Hippocampal formation (tissue), 2 donors: ENCODE measurements at places on chromosomes 3 and 15.

GRCh38 chr3:170670504-170670903 is 84.6 kb upstream of the SLC7A14 start:
- no peak for DNase-seq

- DNase-seq = no peak
Observed at GRCh38 chr15:76972389-76973361, 22.3 kb upstream of the PSTPIP1 start.

DNA sequence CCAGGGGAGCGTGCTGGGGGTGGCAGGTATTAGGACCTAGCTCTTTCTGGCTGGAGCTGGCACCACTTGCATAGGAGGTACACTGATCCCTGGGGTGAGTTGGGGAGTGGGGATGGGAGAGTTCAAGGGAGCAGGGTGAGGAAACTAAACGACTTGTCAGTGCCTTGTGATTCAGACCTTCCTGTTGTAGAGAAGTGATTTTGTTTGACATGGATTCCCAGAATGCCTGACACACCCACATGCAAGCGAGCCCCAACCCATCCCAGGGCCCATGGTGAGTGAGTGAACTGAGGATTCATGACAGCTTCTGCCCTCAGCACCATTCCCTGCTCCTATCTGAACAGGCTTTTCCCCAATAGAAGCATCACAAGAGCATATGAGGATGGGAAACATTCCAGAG is 15.6 kb upstream of the UBE2Q2 start:
- DNase-seq = no peak

DNA sequence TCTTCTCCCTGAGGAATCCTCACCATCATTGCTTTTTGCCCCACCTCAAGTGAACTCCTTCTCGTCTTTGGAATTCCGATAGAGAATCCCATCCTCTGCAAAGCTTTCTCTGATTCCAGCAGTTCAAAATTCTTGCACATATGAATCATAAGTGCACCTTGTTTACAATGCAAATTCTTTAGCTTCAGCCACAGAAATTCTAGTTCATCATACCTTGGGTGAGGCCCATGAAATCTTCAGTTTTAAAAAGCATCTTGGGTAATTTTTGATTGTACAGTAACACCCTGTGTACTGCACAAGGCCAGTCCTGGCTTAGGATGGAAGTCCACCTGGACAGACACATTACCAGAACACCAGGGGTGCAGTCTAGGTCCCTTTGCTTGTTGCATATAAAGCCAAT is 30.8 kb downstream of the MDFIC2 start:
- no peak for DNase-seq

GRCh38 chr15:90425726-90426346 is 37.8 kb downstream of the IQGAP1 start:
- peak; percentile 27 for DNase-seq

GRCh38 chr3:184820525-184820924 is 8.6 kb downstream of the VPS8 start:
- no peak for DNase-seq

DNA sequence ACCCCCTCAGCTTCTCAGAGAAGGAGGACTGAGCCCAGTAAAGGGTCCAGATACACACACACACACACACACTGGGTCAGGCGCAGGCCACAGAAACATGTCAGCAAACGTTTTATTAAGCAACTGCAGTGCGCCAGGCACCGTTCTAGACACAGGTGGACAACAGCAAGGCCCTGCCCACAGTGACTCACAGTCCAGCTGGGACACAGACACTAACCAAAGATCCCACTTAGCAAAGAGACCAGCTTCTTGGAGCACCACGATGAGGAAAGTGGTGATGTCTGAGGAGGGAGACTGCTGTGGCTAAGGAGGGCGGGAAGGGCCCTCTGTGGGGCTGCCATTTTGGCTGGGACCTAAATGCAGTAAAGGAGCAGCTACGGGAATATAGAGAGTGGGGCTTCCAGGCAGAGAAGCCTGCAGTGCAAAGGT is 2.8 kb upstream of the VILL start:
- DNase-seq = no peak

DNA sequence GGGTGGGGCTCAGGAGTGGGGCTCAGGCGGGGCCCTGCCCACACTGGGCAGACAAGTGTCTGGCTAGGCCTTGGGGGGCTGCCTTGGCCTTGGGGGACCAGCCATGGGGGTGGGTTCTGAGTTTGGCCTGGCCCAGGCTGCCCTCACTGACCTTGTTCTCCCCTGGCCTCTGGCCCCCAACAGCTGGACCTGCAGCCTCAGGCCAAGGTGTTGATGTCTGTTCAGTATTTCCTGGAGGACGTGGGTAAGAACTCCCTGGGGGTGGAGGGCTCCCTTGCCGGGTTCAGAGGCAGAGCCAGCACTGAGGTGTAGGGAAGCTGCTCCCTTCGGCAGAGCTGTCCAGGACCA is 20.0 kb downstream of the PRKCD start:
- DNase-seq = no peak

DNA sequence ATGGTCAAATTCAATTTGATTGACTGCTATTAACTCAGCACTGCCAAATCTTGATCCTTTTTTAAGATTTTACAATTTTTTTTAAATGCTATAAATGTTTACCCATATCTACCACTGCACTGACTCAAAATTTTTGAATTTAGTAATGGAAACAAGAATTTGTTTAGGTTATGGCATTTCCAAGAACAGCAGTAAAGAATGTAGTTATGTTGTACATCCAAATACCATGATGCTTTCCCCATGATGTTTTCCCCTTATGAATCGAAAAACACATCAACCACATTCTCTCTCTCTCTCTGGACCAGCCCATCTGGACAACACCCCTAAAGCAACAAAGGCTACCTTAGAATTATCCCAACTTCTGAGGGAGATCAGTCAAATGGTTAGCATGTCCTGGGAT is 14.2 kb downstream of the CHRM5 start:
- no peak for DNase-seq

GRCh38 chr15:70050970-70051369 is 46.7 kb downstream of the TLE3 start:
- DNase-seq = no peak

- DNase-seq = no peak
Observed at GRCh38 chr3:38969317-38970235, 82.2 kb downstream of the SCN11A start.

- DNase-seq = no peak
Observed at GRCh38 chr15:28269097-28269496, 52.9 kb downstream of the HERC2 start.

DNA sequence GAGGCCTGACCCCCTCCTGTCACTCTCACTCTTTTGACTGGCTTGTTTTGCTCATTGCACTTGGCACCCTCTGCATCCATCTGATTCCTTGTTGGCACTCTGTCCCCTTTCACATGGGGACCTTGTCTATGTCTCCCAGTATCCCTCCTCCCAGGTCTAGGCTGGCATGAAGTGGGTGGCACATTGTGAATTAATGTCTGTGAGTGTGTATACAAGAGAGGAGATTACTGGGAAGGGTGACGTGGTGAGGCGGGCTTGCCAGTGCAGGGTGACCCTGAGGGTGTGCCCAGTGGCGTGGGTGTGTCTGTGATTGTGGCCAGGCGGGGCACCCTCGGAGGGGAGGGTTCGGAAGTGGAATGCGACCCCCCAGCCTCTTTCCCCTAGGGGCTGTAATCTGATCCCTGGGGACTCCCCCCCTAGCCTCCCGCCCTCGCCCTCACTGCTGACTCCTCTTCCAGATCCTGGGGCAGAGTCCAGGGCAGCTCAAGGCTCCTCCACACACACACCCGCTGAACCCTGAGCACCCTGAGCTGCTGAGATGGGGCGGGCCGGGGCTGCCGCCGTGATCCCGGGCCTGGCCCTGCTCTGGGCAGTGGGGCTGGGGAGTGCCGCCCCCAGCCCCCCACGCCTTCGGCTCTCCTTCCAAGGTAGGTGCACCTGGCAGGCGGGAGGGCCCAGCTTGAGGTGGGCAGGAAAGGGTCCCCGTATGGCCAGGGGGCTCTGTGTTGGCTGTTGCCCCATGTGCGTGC is at the start of gene SEMA3B:
Gene SEMA3B, plus strand, starts transcription at position 445 of the 749 bp plus-strand sequence. Its CDS starts 94 bp downstream, at position 539.
- DNase-seq = peak; percentile 38

- DNase-seq = no peak
Observed at GRCh38 chr15:50904211-50904610, 4.3 kb upstream of the AP4E1 start.

DNA sequence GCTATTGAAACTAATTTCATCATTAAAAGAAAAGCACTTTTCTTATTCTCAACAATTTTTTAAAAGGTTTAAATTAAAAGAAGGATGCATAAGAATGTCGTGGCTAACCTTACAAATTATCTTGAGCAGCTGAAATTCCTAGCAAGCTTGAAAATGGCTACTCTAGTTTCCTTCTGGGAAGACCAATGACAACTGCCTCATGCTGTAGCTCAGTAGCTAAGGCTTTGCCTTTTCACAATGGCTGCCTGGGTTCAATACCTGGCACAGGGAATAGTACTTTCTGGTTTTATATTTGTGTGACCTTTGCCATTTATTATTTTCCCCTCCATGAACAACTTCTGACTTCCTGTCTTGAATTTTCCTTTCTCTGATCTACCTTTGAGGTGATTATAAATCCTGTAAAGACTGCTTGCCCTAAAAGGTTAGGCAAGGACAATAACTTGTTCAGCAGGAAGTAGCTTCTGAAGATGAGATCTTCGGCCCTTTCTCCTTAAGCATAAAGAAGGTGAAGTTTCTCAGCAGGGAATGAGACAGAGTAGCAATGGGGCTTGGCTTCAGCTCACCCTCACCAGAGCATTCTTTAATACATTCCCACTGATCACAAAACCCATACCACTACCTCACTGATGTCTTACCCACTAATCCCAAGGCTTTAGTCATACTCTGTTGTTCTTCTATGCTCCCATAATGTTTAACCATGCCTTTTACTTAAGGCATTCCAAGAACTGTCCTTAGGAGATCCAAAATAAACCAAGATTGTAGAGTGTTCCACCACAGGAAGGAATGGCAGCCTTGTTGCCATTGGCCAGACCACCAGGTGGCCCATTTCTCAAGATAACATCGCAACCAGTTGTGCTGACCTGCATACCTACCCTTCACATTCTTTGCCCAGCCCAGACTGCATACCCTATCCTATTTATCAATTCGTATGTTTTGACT is 276.8 kb downstream of the ULK4 start:
- DNase-seq = no peak

DNA sequence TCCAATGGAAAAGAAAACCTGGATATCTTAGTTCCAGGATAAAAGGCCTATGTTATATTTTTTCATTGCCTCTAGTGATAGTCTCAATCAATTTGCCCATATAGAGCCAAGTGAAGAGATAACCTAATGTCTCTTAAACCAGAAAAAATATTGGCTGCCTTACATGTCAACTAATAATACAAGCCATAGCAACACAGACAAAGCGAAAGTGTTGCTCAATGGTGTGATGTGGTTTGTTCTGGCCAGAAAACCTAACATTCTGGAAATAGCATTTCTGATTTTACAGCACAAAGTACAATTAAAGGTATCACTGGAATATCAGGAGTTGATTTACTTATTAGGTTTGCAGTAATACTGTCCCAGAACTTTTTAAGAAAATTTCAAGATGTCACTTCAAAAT is 101.5 kb downstream of the ATP8B4 start:
- no peak for DNase-seq

DNA sequence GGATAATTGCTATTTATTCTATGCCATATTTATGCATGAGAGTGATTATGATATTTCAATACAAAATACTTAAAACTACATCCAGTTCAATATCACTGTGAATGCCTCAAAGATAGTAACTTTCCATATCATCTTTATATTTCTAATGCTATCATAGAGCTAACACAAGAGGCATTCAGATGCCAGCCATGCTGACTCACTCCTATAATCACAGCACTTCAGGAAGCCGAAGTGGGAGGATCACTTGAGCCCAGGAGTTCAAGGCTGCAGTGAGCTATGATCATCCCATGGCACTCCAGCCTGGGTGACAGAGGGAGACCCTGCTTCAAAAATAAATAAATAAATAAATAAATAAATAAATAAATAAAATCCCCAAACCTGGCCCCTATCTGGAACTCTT is 498.7 kb downstream of the EPHA3 start:
- DNase-seq = no peak

GRCh38 chr3:11956781-11957180 is 47.4 kb upstream of the SYN2 start:
- DNase-seq = no peak

DNA sequence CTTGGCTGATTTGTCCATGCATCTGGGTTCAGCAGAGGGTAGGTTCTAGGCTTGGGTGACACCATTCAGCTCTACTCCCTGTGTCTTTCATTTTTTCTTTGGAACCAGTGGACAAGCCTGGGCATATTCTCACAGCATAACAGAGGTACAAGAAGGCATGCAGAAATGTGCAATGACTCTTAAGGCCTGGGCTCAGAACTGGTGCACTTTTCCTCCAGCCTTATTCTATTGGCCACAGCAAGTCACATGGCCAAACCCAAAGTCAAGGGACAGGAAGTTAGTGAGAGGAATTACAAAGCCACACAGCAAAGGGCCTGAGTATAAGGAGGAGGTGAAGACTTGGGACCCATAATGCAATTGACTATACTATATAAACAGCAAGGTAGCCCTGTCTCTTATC is 200.9 kb upstream of the CTDSPL start:
- DNase-seq = no peak

DNA sequence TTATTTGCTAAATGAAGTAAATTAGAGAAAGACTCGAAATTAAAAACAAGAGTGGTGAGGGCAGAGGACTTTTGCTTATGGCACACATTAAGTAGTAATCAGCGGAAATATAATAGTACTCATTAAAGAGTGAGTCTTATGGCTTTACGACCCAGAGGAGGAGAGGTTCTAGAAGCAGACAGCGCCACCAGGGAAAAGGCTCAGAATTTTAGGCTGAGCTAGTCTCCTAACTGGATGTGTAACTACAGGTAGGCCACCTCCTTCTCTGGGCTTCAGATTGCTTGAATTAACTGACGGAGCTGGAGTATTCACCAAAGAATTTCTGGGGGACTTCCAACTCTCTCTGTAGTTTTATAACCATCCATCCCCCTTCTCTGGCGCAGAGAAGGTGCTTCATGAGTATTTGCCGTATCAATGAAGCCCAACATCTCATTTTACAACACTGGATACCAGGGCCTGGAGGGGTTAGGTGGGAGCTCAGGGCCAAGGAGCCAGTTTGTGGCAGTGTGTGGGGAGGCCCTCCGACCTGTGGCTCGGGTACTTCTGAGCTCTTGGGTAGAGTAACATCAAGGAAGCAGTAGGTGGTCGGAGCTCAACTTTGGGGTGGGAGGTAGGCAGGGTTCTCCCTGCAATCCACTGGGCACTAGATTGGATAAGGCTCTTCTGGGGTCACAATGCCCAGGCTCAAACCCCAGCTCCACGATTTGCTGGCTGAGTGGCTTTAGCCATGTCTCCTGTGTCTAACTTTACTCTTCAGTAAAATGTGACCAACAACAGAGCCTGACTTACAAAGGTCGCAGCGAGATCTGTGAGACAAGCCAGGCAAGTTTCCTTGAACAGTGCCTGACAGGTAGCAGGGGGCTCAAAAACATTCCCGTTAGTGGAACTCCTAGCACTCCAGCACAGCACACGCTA is 1.1 kb downstream of the CHCHD4 start:
- no peak for DNase-seq

DNA sequence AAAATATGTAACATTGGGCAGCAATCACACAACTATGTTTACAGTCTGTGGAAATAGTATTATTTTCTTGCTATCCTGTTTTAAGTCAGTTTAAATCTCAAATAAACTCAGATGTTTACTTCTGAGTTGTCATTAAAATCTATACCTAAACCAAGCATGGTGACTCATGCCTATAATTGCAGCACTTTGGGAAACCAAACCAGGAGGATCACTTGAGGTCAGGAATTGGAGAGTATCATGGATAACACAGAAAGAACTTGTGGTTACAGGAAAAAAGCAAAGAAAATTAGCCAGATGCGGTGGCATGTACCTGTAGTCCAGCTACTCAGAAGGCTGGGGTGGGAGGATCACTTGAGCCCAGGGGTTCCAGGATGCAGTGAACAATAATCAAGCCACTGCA is 631.6 kb upstream of the EPHA6 start:
- DNase-seq = no peak

- no peak for DNase-seq
Observed at GRCh38 chr3:155252021-155252420, 41.5 kb downstream of the STRIT1 start.
